ENCODE measurements at places on chromosomes 5 and 9.
A peak's percentile ranks its signal among the peaks of the same experiment; 100 is the strongest.

DNA sequence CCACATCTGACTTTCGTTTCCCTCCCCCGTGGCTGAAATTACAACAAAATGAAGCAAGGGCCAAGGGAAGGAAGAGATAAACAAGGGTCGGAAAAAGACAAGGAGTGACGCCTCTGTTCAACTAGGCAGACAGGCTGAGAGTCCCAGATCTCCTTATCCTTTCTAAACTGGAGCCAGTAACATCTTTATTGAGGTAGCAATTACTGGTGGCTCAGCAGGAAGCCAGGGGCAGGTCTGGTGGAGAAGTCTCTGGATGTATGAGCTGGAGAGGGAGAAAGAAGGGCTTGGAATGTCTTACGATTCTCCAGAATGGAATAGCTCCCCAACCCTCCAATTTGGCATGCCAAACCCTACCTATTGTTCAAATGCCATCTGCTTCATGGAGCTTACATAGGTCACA lies 190.8 kb upstream of the BRINP1 start:
- H3K4me3 ChIP-seq = no peak overlapping the region
- no peak overlapping the region for H3K27ac ChIP-seq
- no peaks in the 10 kb centered on the region for H3K36me3 ChIP-seq
- no peak for DNase-seq
- H3K27me3 ChIP-seq = peaks cover 9% of the 10 kb centered on the region

- no peak overlapping the region for H3K27ac ChIP-seq
- peaks cover 7% of the 10 kb centered on the region for H3K4me1 ChIP-seq
- H3K27me3 ChIP-seq = peaks cover 11% of the 10 kb centered on the region
- no peak overlapping the region for H3K4me3 ChIP-seq
- DNase-seq = no peak
These were observed 177.0 kb downstream of the FGF18 start for GRCh38 chr5:171596391-171596878.

DNA sequence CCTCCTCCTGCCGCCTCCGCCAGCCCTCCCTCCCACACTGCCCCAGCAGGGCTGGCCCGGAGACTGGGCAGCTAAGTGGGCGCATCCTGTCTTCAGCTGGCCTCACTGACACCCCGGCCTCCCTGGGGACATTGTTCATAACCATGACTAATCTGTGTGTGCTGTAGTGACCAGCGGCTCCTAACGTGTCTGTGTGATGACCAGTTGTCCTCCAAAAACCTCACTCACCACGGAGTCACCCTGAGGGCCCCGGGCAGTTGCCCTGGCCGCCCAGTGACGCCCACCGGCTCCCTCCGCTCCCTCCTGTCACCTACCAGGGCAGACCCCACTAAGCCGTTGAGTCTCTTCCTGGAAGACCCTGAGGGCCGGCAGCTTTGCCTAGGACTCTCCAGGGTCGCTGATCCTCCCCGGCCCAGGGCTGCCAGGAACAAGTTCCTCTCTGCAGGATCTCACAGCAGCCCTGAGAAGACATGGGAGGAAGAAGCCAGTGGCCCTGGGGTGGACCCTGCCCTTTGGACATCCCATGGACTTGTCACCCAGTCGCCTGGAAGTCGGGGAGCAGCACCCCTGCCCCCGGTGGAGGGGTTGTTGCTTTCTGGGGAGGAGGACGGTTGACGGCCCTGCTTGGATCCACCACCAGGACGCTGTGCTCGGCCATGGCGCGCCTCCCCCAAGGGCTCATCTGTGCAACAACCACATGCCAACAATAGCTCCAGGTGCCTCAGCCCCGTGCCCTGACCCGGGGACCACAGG lies 110.2 kb upstream of the LMX1B start:
- peaks cover 20% of the 10 kb centered on the region for H3K27me3 ChIP-seq
- H3K27ac ChIP-seq = no peak overlapping the region
- peaks cover 2% of the 10 kb centered on the region for H3K36me3 ChIP-seq
- no peak overlapping the region for H3K4me3 ChIP-seq

DNA sequence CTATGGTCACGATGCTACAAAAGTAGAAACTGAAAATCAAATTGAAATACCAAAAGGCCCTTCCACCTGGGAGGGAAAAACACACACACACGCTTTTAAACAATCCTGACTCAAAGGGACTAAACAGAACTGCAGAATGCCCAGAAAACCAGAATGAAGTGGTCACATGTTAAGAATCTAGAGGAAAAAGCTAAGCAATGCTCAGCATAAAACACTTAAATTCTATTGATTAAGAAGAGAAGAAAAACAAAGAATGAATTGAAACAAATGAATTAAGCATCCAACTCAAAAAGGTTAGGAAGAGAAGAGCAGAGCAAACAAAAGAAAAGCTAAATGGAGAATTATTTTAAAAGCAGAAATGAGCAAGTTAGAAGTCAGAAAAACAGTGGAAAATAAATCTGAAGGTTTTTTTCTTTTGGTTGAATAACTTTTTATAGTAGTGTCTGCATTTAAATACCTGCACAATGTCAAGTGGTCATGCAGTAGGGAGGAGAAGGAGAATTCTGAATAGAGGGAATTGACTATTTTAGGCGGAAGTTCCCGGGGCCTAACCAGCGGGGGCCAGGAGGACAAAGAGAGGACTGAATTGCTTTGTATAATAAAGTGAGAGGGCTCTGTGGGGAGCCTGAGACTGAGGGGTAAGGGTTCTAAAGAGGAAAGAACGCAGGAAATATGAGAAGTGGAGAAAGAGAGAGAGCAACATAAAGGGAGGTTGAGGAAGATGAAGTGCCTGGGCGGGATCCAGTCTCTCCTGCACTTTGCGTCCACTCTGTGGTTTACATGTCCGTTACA lies 146.8 kb downstream of the ATPSCKMT start:
- no peak overlapping the region for H3K4me3 ChIP-seq
- no peaks in the 10 kb centered on the region for H3K27me3 ChIP-seq
- no peak for DNase-seq
- no peaks in the 10 kb centered on the region for H3K36me3 ChIP-seq

DNA sequence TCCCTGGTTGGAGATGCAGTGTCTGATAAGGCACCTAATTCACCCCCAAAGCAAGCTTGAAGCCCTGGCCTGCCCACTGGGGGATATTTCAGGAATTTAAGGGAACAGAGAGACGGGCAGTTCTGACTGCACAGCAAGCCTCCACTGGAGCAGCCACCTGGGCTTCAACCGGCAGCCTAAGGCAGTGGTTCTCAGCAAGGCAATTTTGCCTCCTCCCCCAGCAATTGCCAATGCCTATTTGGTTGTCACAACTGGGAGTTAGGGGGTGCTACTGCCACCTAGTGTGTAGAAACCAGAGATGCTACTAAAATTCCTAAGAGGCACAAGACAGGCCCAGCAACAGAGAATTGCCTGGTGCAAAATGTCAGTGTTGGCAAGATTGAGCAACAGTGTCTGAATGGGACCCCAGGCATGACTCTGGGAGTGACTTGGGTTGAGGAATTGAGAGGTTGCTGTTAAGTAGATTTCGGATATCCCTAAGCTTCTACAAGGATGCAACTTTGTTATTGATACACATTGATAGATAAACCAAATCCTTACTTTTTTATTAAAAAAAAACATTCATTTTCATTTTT lies 58.7 kb upstream of the CTSL start:
- peaks cover 3% of the 10 kb centered on the region for H3K4me1 ChIP-seq
- peaks cover 5% of the 10 kb centered on the region for H3K36me3 ChIP-seq
- peaks cover 44% of the 10 kb centered on the region for H3K27me3 ChIP-seq
- no peak overlapping the region for H3K4me3 ChIP-seq
- no peak overlapping the region for H3K27ac ChIP-seq
- DNase-seq = no peak

GRCh38 chr9:82147798-82148425 lies 159.3 kb downstream of the SPATA31D1 start:
- no peak for DNase-seq
- no peaks in the 10 kb centered on the region for H3K36me3 ChIP-seq
- no peak overlapping the region for H3K4me3 ChIP-seq
- no peak overlapping the region for H3K27ac ChIP-seq
- no peaks in the 10 kb centered on the region for H3K27me3 ChIP-seq

GRCh38 chr5:154813736-154814135 lies 36.7 kb downstream of the FAXDC2 start:
- peaks cover 7% of the 10 kb centered on the region for H3K36me3 ChIP-seq
- H3K27ac ChIP-seq = peak overlapping the region; percentile 39
- no peak for DNase-seq
- no peaks in the 10 kb centered on the region for H3K27me3 ChIP-seq
- H3K4me1 ChIP-seq = peaks cover 28% of the 10 kb centered on the region

DNA sequence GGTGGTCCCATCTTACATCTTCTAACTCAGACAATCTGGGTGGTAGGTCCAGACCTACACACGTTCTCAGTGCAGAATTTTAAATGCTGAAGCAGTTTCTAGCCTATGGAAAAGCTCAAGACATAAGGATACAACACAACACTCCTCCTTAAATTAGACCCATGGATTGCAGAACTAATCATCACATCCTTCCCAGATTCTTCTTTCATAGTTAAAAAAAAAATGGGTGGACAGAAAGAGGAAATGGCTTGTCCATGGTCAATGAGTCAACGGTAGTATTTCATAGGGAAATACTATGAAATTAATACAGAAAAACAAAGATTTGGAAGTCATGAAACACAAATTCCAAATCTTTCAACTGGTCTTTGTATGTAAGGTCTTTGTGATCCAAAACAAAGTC lies 106.9 kb downstream of the PAPPA start:
- H3K4me3 ChIP-seq = no peak overlapping the region
- no peak overlapping the region for H3K27ac ChIP-seq
- H3K36me3 ChIP-seq = no peaks in the 10 kb centered on the region
- no peaks in the 10 kb centered on the region for H3K27me3 ChIP-seq
- no peaks in the 10 kb centered on the region for H3K4me1 ChIP-seq

DNA sequence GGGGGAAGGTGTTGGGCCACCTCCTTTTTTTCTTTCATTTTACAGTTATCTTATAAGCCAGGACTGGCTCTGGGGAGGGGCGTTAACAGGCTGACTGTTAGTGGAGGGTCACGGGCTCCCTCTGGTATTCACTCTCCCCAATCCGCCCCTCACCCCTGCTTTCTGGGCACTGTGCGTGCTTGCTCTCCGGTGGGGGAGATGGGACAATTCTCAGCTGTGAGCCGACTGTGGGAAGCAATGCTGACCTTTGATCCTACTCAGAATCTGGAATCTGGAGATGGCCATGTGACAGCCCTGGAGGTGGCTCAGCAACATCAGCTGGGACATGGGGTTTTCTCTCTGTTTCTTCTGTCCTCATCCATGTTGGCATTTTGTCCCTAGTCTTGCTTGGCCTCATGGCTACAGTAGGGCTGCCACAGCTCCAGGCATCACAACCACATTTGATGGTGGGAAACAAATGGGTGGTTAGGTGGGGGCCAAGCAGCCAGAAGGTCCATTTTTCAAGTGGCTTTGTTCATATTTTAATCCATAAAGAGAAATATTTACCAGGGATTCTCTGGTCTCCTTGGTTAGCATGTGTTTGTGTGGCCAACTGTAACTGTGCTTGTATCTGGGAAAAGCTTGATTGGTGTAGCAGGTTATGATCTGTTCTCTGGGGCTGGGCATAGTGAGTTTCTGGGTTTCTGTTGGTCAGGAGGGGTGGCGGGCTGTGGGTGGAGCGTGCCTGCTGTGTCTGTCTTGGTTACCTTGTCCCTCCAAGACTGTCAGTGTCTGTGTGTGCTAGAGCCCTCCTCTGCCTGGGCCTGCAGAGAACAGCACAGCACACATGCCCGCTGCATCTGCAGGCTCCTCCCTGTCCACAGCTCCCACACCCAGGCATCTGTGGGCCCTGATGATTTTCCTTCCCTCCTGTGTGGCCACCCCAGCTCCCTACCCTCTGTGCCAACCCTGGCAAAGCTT lies 12.4 kb downstream of the WNK2 start:
- H3K36me3 ChIP-seq = no peaks in the 10 kb centered on the region
- H3K4me1 ChIP-seq = no peaks in the 10 kb centered on the region
- H3K27ac ChIP-seq = no peak overlapping the region
- no peak for DNase-seq
